Activated gamma-delta T cell treated with anti-CD3 and anti-CD28 coated beads, Interleukin-2, amount 50 U/mL, for 16 hours (primary cell): ENCODE measurements at places on chromosomes 11 and 22.

DNA sequence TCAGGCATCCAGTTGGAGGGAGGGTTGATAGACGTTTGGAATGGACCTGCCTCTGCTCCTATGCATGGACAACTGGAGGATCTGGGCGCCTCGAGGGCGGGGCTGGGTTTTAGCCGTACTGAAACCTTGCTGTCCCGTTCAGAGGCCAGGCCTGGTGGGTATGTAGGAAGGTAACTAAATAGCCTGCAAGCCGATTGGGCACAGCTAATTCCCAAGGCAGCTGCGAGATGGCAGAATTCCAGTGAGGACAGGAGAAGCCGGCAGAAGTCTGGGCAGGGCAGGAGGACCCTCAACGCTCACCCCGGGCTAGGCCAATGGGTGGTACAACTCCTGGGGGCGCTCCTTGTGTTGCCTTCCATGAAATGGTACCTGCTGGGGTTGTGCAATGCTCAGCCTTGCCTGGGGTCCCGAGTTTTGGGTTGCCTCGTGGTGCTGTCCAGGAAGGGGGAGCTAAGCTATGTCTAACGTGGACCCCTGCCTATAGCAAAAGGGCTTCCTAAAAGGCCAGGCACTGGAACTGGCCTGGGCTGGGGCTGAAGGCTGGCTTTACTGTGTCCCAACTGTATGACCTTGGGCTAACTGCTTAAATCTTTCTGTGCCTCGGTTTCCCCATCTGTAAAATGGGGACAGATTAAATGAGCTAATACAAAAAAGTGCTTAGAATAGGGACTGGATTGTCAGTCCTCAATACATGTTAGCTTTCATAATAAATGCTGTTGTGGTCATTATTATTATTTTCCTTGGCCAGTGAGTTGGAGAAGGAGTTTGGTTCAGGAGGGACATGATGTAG lies 30.1 kb upstream of the CD82 start:
- no peak for DNase-seq

- no peak for DNase-seq
These were observed 42.3 kb downstream of the CSF2RB start for GRCh38 chr22:36955691-36956090.

GRCh38 chr22:38135133-38135706 lies 24.7 kb upstream of the BAIAP2L2 start:
- DNase-seq, result no peak

- DNase-seq, result no peak
These were observed 373.9 kb downstream of the ETS1 start for GRCh38 chr11:128213461-128213860.

DNA sequence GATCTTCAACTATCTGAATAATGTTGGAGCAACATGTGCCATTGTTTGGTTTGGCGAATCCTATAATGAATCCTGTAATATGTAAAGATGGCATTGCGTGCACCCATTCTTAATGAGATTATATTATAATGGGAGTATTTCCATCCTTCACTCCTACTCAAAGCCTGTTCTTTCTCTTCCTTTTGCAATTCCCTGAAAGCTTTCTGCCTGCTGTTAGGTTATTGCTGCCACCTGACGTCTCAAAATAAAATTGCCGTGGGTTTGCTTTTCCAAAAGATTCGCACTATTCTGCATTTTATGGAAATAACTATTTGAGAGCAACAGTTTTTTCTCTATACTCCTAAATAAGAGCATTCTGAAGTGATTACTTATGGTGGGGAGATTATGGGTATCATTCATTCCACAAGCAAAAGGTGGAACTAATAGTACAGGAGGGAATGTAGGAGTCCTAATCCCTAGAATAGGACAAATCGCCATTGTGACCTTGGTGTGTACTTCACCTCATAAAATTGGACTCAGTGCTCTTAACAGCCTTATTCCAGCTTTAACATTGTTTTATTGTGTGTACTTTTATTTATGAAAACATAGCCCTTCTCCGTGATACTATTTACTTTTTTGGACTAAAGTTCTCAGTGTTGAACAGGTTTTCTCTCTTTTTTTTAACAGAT lies 69.6 kb upstream of the ALKBH3 start:
- no peak for DNase-seq

GRCh38 chr11:8757533-8757932 lies 74.9 kb downstream of the RPL27A start:
- DNase-seq, result no peak

DNA sequence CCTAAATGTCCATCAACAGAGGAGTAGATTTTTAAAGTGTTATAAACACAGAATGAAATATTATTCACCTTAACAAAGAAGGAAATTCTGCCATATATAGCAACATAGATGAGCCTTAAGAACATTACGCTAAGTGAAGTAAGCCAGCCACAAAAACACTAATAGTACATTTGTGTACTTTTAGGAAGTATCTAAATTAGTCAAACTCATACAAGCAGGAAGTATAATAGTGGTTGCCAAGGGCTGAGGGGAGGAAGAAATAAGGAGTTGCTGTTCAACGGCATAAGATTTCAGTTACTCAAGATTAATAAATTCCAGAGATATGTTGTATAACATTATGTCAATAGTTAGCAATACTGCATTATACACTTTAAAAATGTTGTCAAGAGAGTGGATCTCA lies 181.7 kb upstream of the ZC3H12C start:
- DNase-seq, result no peak

GRCh38 chr11:132586801-132587200 lies 945.5 kb downstream of the OPCML start:
- no peak for DNase-seq

DNA sequence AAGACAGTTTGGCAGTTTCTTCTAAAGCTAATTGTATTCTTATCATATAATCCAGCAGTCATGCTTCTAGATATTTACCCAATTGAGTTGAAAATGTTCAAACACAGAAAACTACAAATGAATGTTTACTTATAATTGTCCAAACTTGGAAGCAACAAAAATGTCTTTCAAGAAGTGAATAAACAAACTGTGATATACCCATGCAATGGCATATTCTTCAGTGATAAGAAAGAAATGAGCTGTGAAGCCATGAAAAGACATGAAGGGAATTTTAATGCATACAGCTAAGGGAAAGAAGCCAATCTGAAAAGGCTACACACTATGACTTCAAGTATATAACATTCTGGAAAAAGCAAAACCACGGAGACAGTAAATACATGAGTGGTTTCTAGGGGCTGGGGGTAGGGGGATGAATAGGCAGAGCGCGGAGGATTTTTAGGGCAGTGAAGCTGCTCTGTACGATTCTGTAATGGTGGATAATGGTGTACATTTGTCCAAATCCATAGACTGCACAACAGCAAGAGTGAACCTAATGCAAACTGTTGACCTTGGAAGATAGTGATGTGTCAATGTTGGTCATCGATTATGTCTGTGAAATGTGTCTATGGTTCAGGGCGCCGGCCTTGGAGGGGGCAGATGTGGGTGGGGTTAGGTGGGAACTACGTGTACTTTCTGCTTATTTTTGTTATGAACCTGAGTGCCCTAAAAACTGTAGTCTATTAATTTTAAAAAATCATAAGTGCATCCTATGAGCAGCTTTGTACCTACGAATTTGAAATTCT lies 424.9 kb downstream of the TBC1D22A start:
- no peak for DNase-seq

DNA sequence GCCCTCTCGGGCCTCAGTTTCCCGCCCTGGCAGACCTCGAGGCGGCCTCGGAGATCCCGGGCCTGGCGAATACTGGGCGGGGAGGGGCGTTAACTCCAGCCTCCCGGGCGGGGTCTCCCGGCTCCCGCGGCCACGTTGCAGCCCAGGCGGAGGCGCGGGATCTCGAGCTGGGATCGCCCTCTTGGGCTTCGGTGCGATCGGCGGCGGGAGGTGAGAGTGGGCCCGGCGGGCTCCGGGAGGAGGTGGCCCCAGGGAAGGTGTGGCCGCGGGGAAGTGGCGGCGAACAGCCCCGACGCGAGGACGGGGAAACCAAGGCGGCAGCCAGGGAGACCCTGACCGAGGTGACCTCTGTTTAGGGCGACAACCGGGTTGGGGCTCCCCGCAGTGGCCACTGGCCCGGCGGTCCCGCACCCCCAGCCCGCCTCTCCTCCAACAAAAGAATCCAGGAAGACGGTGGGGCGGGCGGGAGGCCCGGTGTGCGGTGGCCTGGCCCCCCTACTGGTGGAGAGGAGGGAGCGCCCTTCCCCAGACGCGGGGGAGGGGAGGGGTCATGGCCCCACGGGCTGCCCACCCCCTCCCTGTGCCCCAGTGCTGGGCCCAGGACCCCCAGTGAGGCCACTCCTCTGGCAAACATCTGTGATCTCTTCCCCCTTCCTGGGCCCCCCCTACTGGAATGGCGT lies at the start of gene PHETA2:
Gene PHETA2 (plus strand): TSS at position 117 of the 680 bp plus-strand sequence. CDS start 3,046 bp downstream, outside the sequence.
- no peak for DNase-seq

GRCh38 chr11:30125456-30125855 lies 105.4 kb upstream of the FSHB start:
- no peak for DNase-seq

DNA sequence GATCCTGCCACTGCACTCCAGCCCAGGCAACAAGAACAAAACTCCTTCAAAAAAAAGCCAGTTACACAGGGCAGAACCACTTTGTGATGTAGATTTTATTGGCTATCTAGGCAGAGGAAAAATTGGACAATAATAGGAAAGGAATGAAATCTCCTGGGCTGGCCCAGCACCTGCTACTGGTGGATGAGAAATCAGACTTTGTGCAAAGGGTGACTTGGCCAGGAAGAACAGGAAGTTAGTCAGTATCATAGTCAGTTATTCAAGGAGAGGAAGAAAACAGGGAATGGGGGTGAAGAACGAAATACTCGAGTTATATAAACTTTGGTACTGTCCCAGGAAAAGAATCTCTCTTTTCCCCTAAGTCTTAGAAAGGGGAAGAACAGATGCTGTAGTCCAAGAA lies 11.0 kb upstream of the SPTBN2 start:
- no peak for DNase-seq

- no peak for DNase-seq
These were observed 95.7 kb downstream of the TRMU start for GRCh38 chr22:46430961-46431838.

DNA sequence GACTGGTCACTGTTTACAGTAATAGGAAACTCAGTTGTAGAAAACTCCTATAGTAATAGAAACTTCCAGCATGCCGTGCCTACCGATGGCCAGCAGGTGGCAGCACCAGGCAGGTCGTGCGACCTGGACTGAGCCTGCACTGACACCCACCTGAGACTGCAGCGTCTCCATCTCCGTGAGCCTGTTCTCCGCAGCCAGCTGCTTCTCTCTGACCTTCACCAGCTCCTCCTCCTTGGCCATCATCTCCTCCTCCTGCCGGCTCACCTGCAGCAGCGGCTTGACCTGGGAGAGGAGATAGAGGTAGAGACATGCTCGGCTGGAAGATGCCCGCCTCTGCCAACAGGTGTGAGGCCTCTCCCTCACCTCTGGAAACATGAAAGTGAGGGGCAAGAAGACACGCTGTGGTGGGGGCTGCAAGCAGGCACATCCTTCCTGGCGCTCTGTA lies 48.5 kb downstream of the APOL1 start:
- peak; percentile 76 for DNase-seq

- no peak for DNase-seq
These were observed 13.6 kb downstream of the MAML2 start for GRCh38 chr11:96329419-96329818.

- no peak for DNase-seq
These were observed 247.7 kb downstream of the DDX10 start for GRCh38 chr11:108912581-108912980.

GRCh38 chr22:43116932-43117331 lies 6.4 kb downstream of the BIK start:
- DNase-seq, result no peak

GRCh38 chr11:10426475-10426874 lies 28.6 kb upstream of the AMPD3 start:
- DNase-seq, result no peak

GRCh38 chr11:35077709-35078469 lies 61.1 kb upstream of the CD44 start:
- DNase-seq, result peak; percentile 32

DNA sequence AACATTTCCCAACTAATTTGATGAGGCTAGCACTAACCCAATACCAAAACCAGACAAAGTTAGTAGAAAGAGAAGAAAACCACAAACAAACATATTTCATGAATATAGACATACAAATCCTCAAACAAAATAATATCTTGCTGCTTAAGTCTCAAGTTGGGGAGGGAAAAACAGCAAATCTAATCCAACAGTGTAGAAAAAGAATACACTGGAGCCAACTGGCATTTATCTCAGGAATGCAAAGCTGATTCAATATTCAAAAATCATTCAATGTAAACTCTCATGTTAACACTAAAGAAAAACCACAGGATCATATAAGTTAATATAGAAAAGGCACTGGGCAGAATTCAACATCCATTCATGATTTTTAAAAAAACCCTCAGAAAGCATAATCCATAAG lies 18.2 kb downstream of the GNB1L start:
- no peak for DNase-seq

DNA sequence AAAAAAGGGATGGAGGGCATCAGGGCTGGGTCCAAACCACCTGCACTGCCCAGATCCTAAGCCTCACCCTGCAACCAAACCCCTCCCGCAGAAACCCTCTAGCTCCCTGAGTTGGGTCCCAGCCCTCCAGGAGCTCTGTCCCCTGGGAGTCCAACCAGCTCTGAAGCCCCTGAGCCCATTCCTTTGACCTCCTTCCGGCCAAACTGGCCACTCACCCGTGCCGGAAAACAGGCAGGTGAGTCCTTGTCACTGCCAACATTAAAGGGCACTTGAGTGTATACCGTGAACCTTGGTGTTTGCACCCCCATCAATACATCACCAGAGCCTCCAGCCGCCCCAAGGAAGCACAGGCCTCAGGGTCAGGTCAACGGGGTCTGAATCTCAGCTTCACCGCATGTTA lies 11.5 kb downstream of the MS4A15 start:
- DNase-seq, result no peak

- DNase-seq, result no peak
These were observed 276.2 kb downstream of the BRD1 start for GRCh38 chr22:49551446-49551845.

- DNase-seq, result no peak
These were observed 12.0 kb downstream of the PPIL2 start for GRCh38 chr22:21677606-21678443.

GRCh38 chr11:59199546-59200422 lies 12.9 kb downstream of the MPEG1 start:
- no peak for DNase-seq

GRCh38 chr11:76190376-76190775 lies 15.9 kb downstream of the WNT11 start:
- no peak for DNase-seq

DNA sequence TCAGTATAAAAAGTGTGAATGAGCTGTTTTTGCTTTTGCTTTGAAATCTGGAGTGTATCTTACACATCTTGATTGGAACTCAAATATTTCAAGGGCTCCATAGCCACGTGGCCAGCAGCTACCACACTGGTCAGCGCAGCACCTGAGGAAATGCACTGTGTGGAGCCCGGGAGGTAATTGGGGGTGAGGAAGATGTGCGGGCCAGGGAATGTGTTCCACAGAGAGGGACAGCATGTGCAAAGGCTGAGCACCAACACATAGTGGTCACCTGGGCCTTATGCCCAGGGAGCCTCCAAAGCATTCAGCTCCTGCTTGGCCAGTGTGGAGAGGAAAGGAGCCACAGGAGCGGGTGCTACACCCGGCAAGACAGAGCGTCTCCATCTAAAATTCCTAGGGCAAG lies 20.8 kb downstream of the RELT start:
- DNase-seq, result no peak

- DNase-seq, result no peak
These were observed 30.9 kb upstream of the NNMT start for GRCh38 chr11:114265122-114265878.
